ENCODE measurements at places on chromosomes 5 and 9.

DNA sequence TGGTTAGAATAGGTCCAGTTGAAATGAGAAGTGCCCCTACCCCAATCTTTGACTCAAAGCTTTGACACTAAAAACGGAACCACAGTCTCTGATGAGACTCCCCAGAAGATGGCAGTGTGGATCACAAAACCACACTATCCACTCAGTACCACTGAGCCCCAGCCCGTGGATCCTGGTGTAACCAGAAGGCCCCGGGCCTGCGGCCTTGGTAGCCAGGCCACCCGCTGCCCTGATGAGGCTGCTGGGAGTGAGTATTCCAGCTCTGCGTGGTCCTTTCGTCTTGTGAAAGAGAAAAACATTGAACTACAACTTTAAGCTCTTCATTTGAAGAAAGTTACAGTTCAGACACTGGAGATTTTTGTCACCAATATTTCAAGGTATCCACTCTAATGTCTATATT lies 42.2 kb upstream of the FBP1 start:
- DNase-seq: peak; percentile 47

GRCh38 chr5:147949711-147950573 lies 43.6 kb upstream of the C5orf46 start:
- peak; percentile 16 for DNase-seq

- DNase-seq: no peak
Measured at GRCh38 chr9:135120249-135120648, 32.8 kb downstream of the OLFM1 start.

DNA sequence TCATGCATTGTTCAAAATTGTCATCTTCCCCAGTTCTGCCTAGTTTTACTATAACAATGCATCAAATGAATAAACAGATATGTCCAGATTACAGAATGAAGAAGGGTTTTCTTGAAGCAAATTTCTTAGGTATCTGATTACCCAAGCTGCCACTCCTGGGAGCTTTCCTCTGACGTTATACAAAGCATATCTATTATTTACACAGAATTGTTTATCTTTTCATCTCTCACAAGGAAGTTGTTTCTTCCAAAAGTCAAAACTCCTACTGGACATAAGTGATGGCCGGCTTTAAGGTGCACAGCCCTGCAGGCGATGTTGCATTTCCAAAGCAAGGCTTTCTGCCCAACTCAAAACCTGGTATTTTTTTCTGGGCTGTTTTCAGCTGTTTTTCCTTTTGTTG lies 73.4 kb upstream of the ANKH start:
- no peak for DNase-seq

GRCh38 chr5:113723021-113723420 lies 209.5 kb downstream of the YTHDC2 start:
- no peak for DNase-seq

GRCh38 chr5:68548959-68549676 lies 333.6 kb downstream of the PIK3R1 start:
- no peak for DNase-seq

GRCh38 chr5:90865180-90865579 lies 306.6 kb downstream of the ADGRV1 start:
- DNase-seq: no peak

DNA sequence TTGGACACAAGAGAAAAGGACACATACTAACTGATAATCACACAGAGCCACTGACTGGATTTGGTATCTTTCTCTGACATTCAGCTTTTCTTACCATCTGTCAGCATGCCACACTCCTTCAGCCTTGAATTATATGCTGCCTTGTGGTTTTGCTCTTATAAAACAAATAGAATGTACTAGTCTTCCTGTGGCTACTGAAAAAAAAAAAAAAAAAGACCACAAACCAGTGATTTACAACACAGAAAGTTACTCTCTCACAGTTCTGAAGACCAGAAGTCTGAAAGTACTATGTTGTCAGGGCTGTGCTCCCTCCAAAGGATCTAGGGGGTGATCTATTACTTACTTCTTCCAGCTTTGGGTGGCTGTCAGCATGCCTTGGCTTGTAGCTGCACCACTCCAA lies 82.3 kb downstream of the THBS4 start:
- no peak for DNase-seq

GRCh38 chr9:130912932-130913598 lies 16.5 kb upstream of the QRFP start:
- peak; percentile 21 for DNase-seq

DNA sequence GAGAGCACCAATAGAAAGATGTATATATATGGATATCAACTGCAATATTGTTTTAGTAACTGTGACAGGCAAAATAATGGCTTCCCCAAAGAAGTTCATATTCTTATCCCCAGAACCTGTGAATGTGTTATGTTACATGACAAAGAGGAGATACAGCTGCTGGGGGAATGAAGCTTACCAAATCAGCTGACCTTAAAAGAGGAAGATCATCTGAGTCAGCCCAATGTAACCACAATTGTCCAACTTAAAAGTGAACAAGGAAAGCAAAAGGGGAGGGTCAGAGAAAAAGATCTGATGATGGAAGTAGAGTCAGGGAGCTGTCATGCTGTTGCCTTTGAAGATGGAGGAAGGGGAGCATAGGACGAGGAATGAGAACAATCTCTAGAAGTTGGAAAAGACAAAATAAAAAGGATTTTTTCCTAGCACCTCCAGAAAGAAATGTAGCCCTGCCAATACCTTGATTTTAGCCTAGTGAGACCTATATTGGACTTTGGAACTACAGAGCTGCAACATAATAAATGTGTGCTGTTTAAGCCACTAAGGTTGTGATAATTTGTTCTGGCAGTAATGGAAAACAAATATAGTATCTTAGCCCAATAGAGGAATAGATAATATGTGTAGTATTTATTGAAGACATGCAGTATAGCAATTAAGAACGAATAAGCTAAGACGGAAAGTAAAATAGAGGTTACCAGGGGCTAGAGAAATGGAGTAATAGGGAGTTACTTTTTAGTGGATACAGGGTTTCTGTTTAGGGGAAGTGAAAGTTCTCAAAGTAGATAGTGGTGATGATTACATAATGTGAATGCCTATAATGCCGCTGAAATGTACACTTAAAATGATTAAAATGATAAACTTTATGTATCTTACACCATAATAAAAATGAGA lies 115.9 kb downstream of the PIK3R1 start:
- no peak for DNase-seq

GRCh38 chr5:119070578-119070827 lies 384 bp upstream of the DMXL1 start:
- no peak for DNase-seq

GRCh38 chr5:81854485-81854884 lies 103.6 kb upstream of the SSBP2 start:
- DNase-seq: no peak
